CD4-positive, alpha-beta T cell treated with Interleukin-15 for 1 hour (primary cell): ENCODE measurements at places on chromosomes 3 and 15.

DNA sequence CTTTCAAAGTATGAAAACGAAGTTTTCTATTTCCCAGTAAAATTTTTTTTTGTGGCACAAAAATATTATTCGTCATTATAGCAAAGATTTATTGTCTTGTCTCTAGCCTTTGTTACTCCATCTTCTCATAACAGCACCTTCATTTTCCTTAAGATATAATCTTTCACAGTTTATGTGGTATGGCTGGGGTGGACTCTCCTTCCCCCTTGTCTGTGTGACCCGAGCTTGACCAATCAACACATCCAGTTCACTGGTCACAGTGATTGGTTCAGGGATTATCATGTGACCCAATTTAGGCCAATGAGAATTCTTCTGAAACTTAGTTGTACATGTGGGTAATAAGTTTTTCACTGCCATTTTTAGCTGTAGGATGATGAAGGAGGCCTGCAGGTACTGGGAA is 71.2 kb upstream of the DCBLD2 start:
- no peak for DNase-seq

- DNase-seq = no peak
These were observed 30.8 kb downstream of the LRRC28 start for GRCh38 chr15:99282121-99282520.

- no peak for DNase-seq
These were observed 18.0 kb upstream of the C2CD4B start for GRCh38 chr15:62183130-62183529.

GRCh38 chr3:114794894-114795630 is 352.0 kb downstream of the ZBTB20 start:
- no peak for DNase-seq

GRCh38 chr15:73870700-73871408 is 2.5 kb upstream of the TBC1D21 start:
- DNase-seq = no peak

- DNase-seq = no peak
These were observed 68.2 kb downstream of the EFCAB12 start for GRCh38 chr3:129360171-129360611.

DNA sequence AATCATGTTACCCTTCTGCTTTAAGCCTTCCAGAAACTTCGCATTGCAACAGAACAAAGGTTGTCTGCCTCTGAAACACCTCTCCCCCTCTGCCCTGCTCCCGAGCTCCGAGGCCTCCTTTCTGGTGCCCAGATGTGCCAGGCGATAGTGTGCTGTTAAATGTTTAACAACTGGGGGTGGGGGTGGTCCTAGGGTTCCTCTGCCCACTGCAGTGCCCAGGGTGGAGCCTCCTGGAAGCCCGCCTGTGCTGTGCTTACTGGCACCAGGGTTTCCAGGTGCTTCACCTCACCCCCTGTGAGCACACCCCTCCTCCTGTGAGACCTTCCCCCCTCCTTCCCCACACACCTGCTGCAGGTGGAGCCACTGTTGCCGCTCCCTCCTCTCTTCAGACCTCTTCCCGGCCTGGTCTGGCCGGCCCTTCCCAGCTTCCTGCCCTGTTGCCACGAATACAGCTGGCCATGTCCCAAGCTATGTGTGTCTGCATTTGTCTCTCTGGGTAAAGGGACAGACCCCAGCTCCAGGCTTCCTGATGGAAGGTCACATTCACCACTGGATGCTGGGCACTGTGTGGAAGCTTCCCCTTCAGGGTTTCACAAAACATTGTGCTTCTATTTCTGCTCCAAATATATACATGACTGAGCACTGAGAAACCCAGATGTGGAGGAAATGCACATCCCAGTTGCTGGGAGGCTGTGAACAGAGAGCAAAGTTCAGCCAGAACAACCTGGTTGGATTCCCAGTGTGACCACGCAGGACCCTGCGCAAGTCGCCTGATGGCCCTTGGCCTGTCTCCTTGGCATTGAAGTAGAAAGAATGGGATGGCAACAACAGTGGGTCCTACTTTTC is 37.2 kb downstream of the MGLL start:
- DNase-seq = no peak

DNA sequence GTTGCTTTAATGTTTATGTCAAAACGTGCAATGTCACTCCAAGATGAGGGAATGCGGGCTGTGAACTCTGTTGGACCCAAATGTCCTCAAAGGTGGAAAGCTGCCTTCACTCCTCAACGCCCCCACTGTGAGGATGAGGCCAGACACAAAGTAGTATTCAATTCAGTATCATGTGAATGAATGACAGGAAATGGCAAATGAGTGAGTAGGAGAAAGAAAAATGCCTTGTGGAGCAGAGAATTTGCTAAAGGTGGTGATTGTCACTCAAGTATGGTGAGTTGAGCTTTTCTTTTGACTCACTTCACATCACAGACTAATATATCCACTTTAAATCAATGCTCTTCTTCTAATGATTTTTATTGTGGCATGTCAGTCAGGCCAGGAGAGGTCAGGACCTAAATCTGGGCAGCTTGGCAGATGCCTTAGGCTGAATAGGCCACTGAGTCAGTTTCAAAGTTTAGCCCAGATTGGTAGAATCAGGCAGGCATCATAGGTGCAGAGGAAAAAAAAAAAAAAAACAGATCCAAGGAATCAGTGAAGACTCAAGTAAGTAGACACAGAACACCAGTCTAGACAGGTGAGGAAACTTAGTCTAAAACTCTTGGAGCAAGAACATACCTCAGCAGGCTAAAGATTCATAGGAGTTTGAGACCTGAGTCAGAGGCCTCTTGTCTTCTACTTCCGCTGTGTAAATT is 71.0 kb upstream of the ZBED2 start:
- DNase-seq = no peak
